ENCODE measurements at places on chromosomes 1 and 21.

GRCh38 chr1:112337028-112337531 lies 58.9 kb upstream of the CTTNBP2NL start:
- no peak for DNase-seq

DNA sequence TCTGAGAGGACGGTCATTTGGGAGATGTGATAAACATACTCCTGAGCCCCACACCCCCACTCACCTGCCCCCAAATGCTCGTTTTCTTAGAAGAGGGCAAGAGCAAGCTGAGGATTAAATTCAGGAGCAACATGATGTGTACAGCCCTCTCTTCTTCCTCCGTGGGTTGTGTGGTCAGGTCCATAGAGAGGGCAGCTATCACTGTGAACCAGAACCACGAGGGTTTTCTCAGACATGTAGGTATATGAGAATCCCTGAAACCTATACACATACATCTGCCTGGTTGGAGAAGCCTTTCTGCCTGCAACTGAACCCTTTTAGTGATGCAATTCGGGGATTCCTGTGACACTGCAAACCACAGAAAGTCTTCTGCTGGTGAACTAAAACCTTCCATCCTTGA lies 38.9 kb downstream of the PGM1 start:
- DNase-seq = no peak

- no peak for DNase-seq
Measured at GRCh38 chr1:228160201-228160761, 5.3 kb upstream of the IBA57 start.

GRCh38 chr1:73326663-73327062 lies 871.3 kb downstream of the LRRIQ3 start:
- DNase-seq = no peak

DNA sequence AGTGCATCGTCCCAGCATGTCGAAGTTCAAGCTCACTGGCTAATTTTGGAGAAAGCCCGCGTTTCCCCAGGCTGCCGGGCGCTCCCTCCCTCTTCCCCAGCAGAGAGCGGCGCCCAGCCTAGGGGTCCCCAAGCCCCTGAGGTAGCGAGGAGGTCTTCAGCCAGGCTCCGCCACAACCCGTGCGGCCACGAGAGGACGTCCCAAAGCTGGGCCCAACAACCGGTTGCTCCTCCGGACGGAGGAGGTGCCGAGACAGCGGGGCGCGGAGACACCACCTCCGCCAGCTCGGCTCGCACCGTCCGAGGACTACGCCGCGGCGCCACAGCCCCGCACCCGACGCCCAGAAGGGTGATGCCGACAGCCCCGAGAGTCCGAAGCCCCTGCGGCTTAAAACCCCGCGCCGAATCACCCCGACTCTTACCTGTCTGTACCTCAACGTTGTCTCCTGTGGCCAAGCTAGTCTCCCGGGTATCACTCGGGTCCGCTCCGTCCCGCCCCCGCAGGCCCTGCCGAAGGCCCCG lies at the start of gene DENND2C:
Gene DENND2C, minus strand, starts transcription at position 488 of the 521 bp plus-strand sequence. CDS start 44,065 bp downstream, outside the sequence.
- no peak for DNase-seq

- DNase-seq = no peak
Measured at GRCh38 chr1:32919811-32920733, 18.9 kb upstream of the TMEM54 start.

DNA sequence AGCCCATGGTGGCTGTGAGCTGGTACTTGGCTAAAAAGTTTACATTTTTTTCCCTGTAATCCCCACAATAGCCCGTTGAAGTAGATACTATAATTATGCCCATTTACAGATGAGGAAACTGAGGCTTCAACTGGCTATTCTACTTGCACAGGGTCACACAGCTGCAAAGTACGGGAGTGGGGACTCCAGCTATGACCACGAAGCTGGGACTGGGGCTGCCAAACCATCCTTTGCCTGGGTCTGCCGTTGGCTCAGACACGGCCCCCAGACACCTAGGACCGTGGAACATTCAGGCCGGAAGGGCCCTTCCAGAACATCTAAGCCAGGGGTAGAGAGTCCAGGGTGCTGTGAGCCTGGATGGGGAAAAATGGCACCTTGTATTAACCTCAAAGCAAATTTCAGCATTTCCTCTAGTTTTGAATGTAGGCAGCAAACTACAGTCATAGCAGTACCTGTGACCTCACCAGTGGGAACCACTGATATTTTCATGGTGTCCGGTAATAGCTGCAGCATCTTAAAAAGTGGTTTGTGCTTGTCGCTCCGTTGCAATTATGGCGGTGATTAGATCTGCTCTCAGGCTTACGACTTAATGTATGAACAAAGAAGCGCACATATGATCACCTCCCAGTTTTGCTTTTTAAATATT lies 4.3 kb downstream of the TP73 start:
- no peak for DNase-seq

DNA sequence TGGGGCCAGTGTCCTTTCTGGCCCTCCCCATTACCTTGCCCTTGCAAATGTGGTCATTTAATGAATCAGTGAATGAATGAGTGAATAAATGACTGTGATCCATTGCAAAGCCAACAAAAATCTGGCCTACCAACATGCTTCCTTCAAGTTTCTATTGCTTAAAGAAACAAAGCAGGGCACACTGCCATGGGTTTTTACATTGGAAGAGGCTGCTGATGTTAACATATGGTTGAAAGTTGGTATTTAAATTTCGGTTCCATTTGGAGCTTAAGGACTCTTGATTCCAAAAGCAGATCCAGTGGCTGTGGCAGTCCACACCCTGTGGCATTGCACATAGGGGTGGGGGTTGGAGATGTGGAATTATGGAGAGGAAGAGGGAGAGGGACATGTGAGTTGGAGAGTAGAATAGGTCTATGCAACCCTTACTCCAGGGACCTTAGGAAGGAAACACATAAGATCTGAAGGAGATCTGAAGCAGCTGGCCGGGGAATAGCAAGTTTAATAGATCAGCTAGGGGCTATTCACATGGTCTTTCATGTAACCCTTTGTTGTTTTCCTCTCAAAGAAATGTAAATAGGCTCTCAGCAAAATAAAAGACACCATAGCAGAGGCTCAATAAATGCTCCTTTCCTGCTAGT lies 7.2 kb downstream of the ABCA4 start:
- DNase-seq = no peak

- no peak for DNase-seq
Measured at GRCh38 chr1:229769006-229769405, 143.0 kb downstream of the URB2 start.

Data from Jurkat, Clone E6-1 (cell line).